Colonic mucosa (tissue), 4 donors: ENCODE measurements at places on chromosomes 6 and 20. TPM values are rescaled to one million over a fixed set of nuclear protein-coding genes. Genes with fewer than 3 reads are reported as not detected.

FRK gene
- 25.9 TPM for total RNA-seq

COL10A1 gene
- not detected for total RNA-seq

MYH7B gene
- 0.69 TPM for total RNA-seq

CASS4 gene
- total RNA-seq, result 0.17 TPM

ZNF341 gene
- total RNA-seq, result 2.7 TPM

OTOR gene
- not detected for total RNA-seq

BACH2 gene
- total RNA-seq, result 0.52 TPM

PGC gene
- 1.7 TPM for total RNA-seq

MYB gene
- 67.2 TPM for total RNA-seq

IRF4 gene
- 4.7 TPM for total RNA-seq

RWDD1 gene
- 27.4 TPM for total RNA-seq

ULBP2 gene
- total RNA-seq, result 0.19 TPM

GSTA3 gene
- not detected for total RNA-seq

MCHR2 gene
- total RNA-seq, result not detected

GPR63 gene
- total RNA-seq, result 1.9 TPM

TEAD3 gene
- 38.4 TPM for total RNA-seq

RPP40 gene
- total RNA-seq, result 4.4 TPM

DNA sequence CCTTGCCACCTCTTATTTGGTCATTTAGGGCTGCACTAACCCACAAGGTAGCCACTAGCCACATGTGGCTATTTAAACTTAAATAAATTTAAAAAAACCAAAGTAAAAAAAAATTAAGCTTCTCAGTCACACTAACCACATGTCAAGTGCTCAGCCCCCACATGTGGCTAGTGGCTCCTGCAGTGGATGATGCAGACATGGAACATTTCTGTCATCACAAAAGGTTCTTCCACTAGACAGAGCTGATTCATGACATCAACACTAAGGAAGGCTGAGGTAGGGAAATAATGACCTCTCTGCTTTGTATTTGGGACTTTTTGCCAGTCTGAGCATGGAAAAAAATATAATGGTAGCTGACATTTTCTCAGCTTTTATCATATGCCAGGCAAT lies 173.0 kb upstream of the FERMT1 start:
- H3K27me3 ChIP-seq, result no peaks in the 10 kb centered on the region
- no peak for DNase-seq
- H3K36me3 ChIP-seq, result no peaks in the 10 kb centered on the region
- H3K27ac ChIP-seq, result no peak overlapping the region
- no peaks in the 10 kb centered on the region for H3K4me1 ChIP-seq

- H3K27me3 ChIP-seq, result no peaks in the 10 kb centered on the region
- no peak for DNase-seq
- no peaks in the 10 kb centered on the region for H3K36me3 ChIP-seq
- H3K4me3 ChIP-seq, result no peak overlapping the region
These were observed 43.2 kb upstream of the PKIB start for GRCh38 chr6:122567034-122567433.

GRCh38 chr20:62047666-62048345 lies 17.9 kb downstream of the TAF4 start:
- H3K4me1 ChIP-seq, result no peaks in the 10 kb centered on the region
- H3K27me3 ChIP-seq, result no peaks in the 10 kb centered on the region
- no peak overlapping the region for H3K27ac ChIP-seq
- H3K36me3 ChIP-seq, result no peaks in the 10 kb centered on the region
- H3K4me3 ChIP-seq, result no peak overlapping the region

DNA sequence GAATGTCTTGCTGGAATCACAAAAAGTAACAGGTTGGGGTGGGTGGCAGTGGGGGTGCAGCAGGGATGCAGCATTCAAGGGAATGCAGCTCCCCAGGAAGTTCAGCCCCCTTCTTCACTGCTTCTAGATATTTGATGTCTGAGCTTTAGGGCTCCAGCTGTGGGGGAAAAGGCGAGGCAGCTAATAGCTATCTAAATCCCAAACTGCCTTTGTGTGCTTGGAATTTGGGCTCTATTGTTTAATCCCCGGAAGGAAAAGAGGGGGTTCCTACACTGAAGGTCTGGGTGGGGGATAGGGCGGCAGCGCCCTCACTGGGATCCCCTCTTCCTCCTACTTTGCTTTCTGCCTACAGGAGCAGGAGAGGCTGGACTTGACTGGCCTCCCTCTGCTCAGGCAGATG lies 116.5 kb downstream of the SOBP start:
- H3K4me3 ChIP-seq, result no peak overlapping the region
- H3K4me1 ChIP-seq, result no peaks in the 10 kb centered on the region
- no peak overlapping the region for H3K27ac ChIP-seq
- no peaks in the 10 kb centered on the region for H3K27me3 ChIP-seq
- no peaks in the 10 kb centered on the region for H3K36me3 ChIP-seq

GRCh38 chr6:31452859-31453258 lies 45.1 kb upstream of the MICB start:
- H3K36me3 ChIP-seq, result no peaks in the 10 kb centered on the region
- DNase-seq, result no peak
- H3K27me3 ChIP-seq, result no peaks in the 10 kb centered on the region
- H3K4me1 ChIP-seq, result no peaks in the 10 kb centered on the region
- H3K4me3 ChIP-seq, result no peak overlapping the region

GRCh38 chr6:8499540-8499939 lies 64.2 kb upstream of the SLC35B3 start:
- DNase-seq, result no peak
- H3K36me3 ChIP-seq, result no peaks in the 10 kb centered on the region
- H3K27me3 ChIP-seq, result no peaks in the 10 kb centered on the region
- H3K4me3 ChIP-seq, result no peak overlapping the region
- no peak overlapping the region for H3K27ac ChIP-seq

DNA sequence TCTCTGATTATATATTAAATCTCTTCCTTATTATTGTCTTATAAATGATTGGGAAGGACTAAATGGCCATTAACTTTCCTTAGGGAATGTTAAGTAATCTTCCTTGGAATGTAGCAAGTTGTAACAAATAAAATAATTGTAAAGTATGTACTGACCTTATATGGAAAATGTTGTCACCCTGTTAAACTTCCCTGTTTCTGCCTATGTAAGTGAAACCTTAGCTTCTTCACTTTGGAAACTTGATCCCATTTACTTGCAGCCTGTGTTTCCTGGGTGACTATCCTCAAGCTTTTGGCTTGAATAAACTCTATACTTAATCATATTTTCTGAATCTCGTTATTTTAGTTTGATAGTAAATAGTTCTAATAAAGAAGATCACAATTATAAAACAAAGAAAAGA lies 519.5 kb upstream of the PTCHD4 start:
- no peaks in the 10 kb centered on the region for H3K27me3 ChIP-seq
- no peaks in the 10 kb centered on the region for H3K36me3 ChIP-seq
- H3K4me3 ChIP-seq, result no peak overlapping the region
- H3K27ac ChIP-seq, result no peak overlapping the region
- no peak for DNase-seq

DNA sequence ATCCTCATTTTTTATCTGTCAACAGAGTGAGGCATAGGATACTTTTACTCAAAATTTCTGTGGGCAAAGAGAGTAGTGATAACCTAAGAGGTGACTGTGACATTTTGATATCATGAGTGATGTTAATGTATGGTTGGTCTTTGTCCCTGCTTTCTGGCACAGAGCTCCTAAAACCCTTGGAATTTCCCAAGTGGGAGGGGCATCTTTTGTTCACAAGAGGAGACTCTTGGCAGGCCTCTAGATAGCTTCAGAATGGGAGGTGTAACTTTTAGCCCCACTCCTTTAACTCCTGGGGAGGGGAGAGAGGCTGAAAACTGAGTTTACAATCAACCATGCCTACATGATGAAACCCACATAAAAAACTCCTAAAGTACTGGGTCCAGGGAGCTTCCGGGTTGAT lies 527.8 kb downstream of the RFPL4B start:
- no peaks in the 10 kb centered on the region for H3K36me3 ChIP-seq
- H3K4me3 ChIP-seq, result no peak overlapping the region
- no peaks in the 10 kb centered on the region for H3K27me3 ChIP-seq
- H3K4me1 ChIP-seq, result no peaks in the 10 kb centered on the region

- no peaks in the 10 kb centered on the region for H3K27me3 ChIP-seq
- DNase-seq, result no peak
- H3K4me1 ChIP-seq, result peaks cover 4% of the 10 kb centered on the region
- no peak overlapping the region for H3K27ac ChIP-seq
- H3K36me3 ChIP-seq, result no peaks in the 10 kb centered on the region
These were observed 58.6 kb downstream of the JARID2 start for GRCh38 chr6:15304337-15305042.

DNA sequence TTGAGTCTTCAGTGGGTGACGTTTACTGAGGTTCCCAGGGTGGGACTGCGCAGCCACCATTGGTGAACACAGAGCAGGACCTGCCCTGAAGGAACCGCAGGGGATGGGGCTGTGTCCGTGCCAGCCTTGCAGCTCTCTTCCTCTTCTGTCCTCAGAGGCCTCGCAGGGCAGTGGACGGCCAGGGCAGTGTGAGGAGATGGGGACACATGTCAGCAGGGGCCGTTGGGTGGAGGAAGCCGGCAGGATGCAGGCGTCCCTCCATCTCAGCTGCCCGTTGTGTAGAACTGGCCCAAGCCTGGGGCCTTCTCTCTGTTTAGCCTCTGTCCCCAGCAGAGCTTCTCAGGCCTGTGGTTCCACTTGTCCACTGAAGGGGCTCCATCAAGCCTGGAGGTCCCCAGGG lies 53.6 kb upstream of the SMOC2 start:
- no peaks in the 10 kb centered on the region for H3K4me1 ChIP-seq
- DNase-seq, result no peak
- no peak overlapping the region for H3K4me3 ChIP-seq

DNA sequence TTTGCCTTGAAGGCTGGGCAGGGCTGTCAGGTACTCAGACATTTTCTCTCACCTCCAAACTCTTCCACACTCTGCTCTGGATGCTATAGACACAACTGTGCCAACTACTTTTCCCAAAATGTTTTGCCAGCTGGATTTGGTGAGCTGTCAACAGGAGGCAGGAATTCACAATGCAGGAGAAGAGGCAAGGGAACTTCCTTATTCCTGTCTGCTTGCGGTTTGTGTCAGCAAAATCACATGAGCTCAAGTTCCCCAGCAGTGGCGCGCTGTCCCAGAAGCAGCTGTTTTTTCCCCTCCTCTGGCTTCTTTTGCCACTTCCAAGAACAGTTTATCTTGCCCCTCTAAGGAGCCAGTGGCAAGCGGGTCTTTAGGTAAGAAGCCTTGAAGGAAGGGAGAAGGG lies 608.2 kb downstream of the PRKN start:
- H3K27me3 ChIP-seq, result no peaks in the 10 kb centered on the region
- no peaks in the 10 kb centered on the region for H3K4me1 ChIP-seq
- no peak overlapping the region for H3K27ac ChIP-seq
- DNase-seq, result peak; percentile 25
- no peak overlapping the region for H3K4me3 ChIP-seq

GRCh38 chr6:168867247-168868102 lies 386.2 kb downstream of the THBS2 start:
- H3K36me3 ChIP-seq, result no peaks in the 10 kb centered on the region
- no peak overlapping the region for H3K4me3 ChIP-seq

DNA sequence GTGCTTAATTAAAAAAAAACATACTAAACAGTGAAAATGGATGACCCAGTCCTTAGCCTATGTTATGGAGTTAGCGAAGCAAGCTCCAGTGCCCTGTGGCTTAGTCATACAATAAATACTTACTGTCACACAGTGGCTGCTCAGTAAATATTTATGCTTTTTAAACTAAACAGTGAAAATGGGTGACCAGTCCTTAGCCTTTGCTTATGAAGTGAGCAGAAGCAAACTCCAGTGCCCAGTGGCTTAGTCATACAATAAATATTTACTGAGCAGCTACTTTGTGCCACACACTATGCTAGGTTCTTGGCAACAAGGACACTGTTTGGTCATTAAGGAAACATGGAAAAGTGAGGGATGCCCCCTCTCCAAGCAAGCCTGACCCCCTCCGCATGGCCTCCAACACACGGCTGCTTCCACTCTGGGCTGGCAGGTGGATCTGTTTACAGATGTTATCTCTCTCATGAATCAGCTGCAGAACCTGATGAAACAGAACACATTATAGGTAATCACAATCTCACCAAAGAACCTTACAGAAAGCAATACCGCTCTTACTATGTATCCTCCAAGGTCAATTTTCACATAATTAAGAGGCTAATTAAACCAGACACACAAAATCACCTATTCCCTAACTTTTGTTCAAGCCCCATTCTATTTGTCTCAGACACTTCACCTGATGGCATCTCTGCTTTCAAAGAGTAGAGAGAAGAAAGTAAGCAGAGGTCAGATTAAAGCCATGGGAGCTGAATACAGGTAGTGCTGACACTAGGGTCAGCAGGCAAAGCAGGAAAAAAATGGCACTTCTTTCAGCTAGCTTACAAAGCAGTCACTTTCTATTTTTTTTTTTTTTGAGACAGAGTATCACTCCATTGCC lies 27.3 kb downstream of the CDK5RAP1 start:
- H3K27ac ChIP-seq, result peak overlapping the region; percentile 46
- H3K27me3 ChIP-seq, result no peaks in the 10 kb centered on the region
- no peaks in the 10 kb centered on the region for H3K36me3 ChIP-seq
- no peaks in the 10 kb centered on the region for H3K4me1 ChIP-seq
- DNase-seq, result no peak

GRCh38 chr6:38776515-38776914 lies 61.4 kb downstream of the DNAH8 start:
- H3K4me3 ChIP-seq, result no peak overlapping the region
- H3K27me3 ChIP-seq, result no peaks in the 10 kb centered on the region
- no peak for DNase-seq
- no peaks in the 10 kb centered on the region for H3K36me3 ChIP-seq

- H3K27ac ChIP-seq, result no peak overlapping the region
- no peaks in the 10 kb centered on the region for H3K4me1 ChIP-seq
- no peak for DNase-seq
- H3K4me3 ChIP-seq, result no peak overlapping the region
- H3K36me3 ChIP-seq, result no peaks in the 10 kb centered on the region
These were observed 37.4 kb upstream of the EYA2 start for GRCh38 chr20:46857061-46857831.

GRCh38 chr20:48141660-48142515 lies 356.6 kb upstream of the SULF2 start:
- DNase-seq, result no peak
- no peaks in the 10 kb centered on the region for H3K36me3 ChIP-seq
- H3K4me1 ChIP-seq, result no peaks in the 10 kb centered on the region
- H3K4me3 ChIP-seq, result no peak overlapping the region
- H3K27ac ChIP-seq, result no peak overlapping the region
- no peaks in the 10 kb centered on the region for H3K27me3 ChIP-seq

- no peak for DNase-seq
- peaks cover 6% of the 10 kb centered on the region for H3K36me3 ChIP-seq
- no peaks in the 10 kb centered on the region for H3K4me1 ChIP-seq
- H3K4me3 ChIP-seq, result no peak overlapping the region
- H3K27me3 ChIP-seq, result no peaks in the 10 kb centered on the region
These were observed 43.7 kb downstream of the STK35 start for GRCh38 chr20:2145376-2145775.

GRCh38 chr20:47960769-47961541 lies 175.7 kb upstream of the SULF2 start:
- H3K36me3 ChIP-seq, result no peaks in the 10 kb centered on the region
- no peak overlapping the region for H3K4me3 ChIP-seq
- no peaks in the 10 kb centered on the region for H3K27me3 ChIP-seq
- no peaks in the 10 kb centered on the region for H3K4me1 ChIP-seq
- DNase-seq, result no peak

GRCh38 chr6:129748212-129748900 lies 38.4 kb upstream of the ARHGAP18 start:
- no peaks in the 10 kb centered on the region for H3K27me3 ChIP-seq
- peak; percentile 29 for DNase-seq
- H3K27ac ChIP-seq, result no peak overlapping the region
- no peak overlapping the region for H3K4me3 ChIP-seq
- H3K4me1 ChIP-seq, result no peaks in the 10 kb centered on the region
- no peaks in the 10 kb centered on the region for H3K36me3 ChIP-seq
